ENCODE measurements at places on chromosomes 12 and 14.

DNA sequence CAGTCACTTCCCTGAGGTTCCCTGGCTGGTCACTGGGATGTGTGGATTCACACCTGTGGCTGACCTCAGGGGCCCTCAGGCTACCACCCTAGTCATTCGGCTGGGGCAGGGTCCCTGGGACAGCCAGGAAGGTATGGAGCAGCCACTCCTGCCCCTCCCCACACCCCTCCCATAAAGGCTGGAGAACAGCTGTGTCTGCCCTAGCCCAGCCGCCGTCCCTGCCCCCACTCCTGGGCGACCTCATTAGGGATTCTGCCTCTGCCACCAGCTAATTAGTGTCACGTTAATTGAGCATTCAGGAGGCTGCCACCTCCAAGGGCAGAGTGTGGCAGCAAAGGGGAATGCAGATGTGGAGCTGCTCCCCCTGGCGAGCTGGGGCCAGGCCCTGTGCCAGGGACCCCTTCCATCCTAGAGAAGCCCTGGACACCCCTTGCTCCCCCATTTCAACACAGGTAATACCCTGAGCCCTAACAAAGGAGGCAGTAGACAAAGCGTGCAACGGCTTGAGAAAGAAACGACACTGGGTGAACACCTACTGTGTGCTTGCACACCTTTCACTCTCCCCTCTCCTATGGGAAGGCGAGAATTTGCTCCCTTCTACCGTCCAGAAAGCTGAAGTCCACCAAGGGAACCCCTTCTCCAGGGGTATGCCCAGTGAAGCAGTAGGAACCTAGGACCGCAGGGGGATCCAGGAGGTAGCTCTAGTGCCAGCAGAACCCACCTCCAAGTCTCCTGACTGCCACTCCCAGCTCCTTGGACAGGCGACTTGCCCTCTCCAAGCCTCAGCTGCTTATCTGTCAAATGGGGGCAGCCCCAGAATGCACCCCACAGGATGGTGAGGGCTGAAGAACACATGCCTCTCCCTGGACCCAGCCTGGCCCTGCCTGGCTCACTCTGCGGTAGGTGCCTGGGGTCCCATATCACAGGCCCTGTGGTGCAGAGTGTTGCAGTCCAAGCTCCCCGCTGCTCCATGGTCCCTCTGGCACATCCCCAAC lies 45.1 kb downstream of the FAM222A start:
- DNase-seq, result no peak

DNA sequence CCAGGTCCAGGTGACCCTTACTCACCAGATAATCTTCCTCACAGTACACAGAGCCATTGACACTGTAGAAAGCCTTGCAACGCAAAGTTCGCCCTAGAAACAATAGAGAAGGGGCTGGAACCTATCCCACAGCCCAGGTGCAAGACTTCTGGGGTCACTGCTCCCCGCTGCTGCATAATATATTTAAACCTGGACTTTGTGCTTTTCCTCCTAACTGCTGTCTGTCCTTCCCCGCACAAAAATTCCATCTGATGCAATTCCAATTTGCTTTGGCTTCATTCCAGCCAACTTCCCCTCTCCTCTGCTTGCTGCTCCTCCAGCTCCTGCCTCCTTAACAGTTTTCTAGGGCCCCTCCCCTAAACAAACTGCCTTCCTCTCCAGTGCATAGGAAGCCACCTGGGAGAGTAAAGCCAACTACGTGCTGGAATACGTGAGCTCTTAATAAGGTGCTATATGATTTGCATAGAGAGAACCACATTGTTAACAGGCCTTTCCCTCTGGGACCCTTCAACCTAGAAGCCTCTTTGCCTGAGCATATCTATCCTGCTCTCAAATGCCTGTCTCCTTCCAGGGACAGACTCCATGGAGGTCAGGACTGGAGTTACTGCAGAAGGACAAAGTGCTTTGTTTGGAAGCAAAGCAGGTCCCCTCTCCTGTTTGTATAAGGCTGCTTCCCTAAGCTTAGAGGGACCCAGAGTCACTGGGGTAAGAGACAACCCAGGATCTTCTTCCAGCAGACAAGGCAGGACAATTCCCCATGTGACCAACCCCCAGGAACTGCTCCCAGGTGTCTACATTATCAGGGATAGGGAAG lies 5.5 kb downstream of the AJUBA start:
- DNase-seq, result no peak

- DNase-seq, result no peak
These were observed 3.0 kb upstream of the DHRS4 start for GRCh38 chr14:23950411-23951135.

- DNase-seq, result no peak
These were observed 39.7 kb downstream of the PSMA6 start for GRCh38 chr14:35331605-35332516.

GRCh38 chr14:26067341-26067740 lies 530.5 kb downstream of the NOVA1 start:
- no peak for DNase-seq

DNA sequence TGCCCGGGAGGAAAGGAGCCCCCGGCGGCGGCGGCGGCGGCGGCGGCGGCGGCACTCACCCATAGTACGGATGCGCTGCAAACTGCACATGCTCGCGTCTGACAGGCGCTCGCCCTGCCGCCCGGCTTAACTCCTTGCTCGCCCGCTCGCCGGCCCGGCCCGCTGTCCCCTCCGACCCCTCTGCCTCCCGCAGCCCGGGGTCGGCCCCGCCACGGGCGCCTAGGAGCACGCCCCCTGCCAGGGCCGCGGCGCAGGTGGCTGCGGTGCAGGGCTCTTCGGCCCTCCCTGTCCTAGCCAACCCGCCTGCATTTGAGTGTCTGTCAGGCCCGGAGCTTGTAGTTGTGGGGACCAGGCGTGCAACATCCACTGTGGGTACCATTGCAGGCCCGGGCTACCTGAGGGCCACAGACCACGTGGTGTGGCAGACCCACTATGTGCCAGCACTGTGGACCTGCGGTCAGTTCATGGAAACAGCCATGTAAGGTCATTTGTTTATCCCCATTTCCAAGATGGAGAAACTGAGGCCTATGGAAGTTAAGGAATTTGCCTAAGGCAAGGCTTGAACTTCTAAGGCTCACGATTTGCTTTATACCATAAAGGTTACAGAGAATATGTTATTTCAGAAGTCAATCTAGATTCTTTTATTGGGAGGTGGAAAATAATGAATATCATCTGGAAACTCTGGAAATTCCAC lies 17.6 kb upstream of the PLEKHH1 start:
- DNase-seq, result no peak

DNA sequence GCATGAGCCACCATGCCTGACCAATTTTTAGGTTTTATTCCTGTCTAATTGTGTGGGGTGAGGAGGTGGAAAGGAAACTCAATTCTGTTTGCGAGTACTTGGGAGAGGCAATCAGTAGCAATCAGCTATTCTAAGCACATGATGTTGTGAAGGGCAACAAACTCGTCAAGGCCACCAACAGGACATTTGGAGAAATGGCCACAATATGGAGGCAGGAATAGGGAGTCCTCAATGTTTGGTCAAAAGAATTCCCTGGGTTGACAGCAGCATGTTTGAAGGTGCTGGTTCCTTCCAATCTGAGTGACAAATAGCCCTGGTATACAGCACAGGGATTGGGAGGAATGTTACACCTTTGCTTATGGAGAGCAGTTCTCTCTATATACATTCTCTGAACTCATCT lies 32.7 kb upstream of the USP44 start:
- DNase-seq, result no peak

DNA sequence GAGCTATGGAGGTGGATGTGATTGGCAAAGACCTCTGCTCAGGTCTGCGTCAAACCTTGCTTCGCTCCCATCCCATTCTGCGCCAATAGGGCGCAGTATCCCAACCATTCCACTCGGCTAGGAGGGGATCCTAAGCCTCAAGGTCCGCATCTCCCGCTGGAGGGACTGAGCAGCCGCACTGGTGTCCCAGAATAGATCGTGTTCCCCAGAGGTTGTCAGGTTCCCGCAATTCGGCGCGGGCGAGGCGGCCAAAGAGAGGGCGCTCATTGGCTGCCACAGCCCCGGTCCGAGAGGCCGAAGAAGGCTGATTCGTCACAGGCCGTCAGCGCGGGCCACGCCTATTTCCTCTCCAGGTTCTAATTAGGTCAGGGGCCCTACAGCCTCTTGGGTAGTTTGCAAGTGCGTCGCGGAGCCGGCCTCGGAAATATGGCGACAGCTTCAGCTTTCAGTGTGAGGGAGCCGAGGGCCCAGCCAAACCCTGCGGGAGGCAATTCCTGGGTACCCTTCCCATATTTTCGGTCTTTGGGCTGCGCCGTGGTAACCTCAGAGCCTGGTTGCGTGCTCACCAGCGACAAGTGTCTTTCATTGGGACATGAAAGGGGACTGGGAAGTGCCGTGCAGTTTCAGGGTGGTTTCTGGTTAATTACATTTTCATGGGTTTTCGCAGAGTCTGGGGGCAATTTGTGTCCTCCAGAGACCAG lies 5.0 kb downstream of the OR10AD1 start:
- peak; percentile 62 for DNase-seq

- DNase-seq, result no peak
These were observed 231.9 kb upstream of the AVPR1A start for GRCh38 chr12:63382930-63383329.

- no peak for DNase-seq
These were observed 1005.5 kb downstream of the NRXN3 start for GRCh38 chr14:79175671-79176070.

- no peak for DNase-seq
These were observed 9.7 kb upstream of the CMKLR1 start for GRCh38 chr12:108348842-108349241.

DNA sequence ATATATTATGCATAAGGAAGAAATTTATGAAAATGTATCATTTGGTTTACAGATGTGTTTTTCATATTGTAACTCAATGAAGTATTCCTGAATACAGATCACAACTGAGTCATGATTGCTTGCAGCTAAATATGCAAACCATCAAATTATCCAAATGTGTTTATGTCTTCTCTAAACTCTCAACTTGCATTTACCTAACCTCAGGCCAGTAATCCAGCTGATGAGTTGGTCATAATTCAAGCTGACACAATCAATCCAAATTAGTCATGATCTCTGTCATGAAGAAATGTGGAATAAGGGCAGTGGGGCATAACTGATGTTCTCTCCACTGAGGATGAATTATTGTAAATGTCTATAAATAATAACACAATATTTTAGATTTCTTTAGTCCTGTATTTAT lies 104.8 kb upstream of the CNTN1 start:
- DNase-seq, result no peak

- no peak for DNase-seq
These were observed 81.8 kb downstream of the NOS1 start for GRCh38 chr12:117279606-117280005.

- DNase-seq, result no peak
These were observed 9.5 kb downstream of the PHETA1 start for GRCh38 chr12:111359231-111359913.

DNA sequence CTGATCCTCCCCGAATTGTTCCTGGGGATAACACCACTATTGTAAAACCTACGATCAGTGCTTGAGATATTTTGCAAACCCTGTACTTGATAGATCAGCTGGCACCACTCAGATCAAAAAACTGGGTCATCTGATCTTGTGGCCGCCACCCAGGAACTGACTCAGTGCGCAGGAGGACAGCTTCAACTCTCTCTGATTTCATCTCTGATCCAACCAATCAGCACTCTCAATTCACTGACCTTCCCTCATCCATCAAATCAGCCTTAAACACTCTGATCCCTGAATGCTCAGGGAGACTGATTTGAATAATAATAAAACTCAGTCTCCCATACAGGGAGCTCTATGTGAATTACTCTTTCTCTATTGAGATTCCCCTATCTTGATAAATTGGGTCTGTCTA lies 4.2 kb upstream of the XPOT start:
- DNase-seq, result no peak

DNA sequence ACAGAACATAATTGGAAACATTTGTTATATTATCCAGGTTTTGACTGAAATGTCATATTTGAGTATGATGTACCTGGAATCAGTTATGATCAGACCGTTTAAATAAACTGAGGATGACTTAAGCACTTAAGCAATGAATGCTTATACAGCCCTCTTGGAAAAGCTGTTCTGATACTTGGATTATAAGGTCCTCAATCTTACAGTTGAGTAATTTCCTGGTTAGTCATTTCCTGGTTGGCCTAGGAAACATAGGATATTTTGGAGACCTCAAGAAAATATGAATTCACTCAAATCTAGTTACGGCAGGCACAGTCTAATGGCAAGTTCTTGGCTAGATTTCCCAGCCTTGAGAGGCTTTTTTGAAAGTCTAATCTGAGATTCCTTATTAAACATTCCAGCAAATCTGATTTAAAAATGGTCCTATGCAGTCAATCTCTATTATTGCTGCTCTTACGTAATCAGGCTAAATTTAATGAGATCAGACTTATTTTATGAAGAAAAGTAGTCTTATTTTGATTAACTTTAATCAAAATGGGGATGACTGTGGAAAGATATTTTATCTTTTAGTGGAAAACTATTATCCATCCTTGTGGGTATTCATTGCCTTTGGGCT lies 447.2 kb downstream of the SNAPC1 start:
- no peak for DNase-seq

GRCh38 chr12:65232476-65233077 lies 45.9 kb upstream of the MSRB3 start:
- no peak for DNase-seq

Measured in epithelial cell of proximal tubule (primary cell).